T-helper 22 cell (primary cell): ENCODE measurements at places on chromosomes 16 and 17.

DNA sequence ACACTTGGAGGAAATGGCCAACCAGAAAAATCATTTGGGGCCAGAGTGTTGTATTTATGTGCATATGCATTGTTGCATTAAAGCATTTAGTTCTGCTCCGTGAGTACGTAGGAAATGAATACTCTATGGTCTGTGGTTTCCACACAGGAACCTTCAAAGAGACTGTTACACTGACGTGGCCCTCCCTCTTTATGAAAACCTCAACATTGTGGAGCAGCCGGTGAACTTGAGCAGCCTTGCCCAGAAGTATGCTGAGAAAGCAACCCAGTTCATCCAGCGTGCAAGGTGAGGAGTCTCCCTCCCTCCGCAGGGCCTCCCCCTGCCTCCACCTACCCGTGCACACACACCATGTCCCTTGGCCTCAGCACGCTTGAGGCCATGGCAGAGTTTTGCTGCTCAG, 65.2 kb downstream of the ARSG start:
- DNase-seq, result peak; percentile 62

DNA sequence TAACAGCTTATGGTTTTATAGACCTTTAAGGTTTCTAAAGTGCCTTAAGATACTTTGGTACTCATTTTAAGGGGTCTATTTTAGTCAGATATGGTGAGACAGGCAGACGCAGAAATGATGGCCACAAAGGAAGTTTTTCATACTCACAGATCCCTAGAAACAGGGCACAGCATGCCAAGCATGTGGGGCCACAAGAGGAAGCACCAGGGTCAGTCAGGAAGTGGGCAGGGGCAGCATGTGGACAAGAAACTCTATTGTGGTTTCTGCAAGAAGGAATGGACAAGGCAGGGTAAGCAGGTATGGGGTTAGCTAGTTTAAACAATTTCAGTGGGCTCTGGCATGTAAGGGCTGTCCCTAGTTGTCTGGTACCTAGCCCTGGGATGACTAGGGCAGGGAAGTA, 8.5 kb downstream of the EFCAB3 start:
- DNase-seq, result no peak

- DNase-seq, result no peak
These were observed 84.0 kb upstream of the TNRC6C start for GRCh38 chr17:77874303-77875050.

DNA sequence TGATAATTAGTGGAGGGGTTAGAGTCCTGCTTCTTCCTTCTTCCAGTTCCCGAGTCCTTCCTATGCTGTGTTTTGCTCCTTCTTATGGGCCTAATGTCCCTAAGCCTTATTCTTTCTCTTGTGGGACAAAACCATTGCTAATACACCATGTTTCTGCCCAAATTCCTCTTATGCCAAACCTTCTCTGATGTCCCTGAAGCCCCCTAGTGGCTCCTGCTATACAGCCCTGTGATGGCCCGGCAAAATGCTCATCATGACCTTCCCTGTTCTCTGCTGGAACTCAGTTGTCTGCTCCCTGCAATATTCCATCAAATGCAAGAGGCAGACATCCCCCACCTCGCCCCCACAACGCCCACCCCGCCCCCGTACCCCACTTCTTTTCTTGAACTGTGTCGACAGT, 171.6 kb downstream of the CDH11 start:
- DNase-seq, result no peak

DNA sequence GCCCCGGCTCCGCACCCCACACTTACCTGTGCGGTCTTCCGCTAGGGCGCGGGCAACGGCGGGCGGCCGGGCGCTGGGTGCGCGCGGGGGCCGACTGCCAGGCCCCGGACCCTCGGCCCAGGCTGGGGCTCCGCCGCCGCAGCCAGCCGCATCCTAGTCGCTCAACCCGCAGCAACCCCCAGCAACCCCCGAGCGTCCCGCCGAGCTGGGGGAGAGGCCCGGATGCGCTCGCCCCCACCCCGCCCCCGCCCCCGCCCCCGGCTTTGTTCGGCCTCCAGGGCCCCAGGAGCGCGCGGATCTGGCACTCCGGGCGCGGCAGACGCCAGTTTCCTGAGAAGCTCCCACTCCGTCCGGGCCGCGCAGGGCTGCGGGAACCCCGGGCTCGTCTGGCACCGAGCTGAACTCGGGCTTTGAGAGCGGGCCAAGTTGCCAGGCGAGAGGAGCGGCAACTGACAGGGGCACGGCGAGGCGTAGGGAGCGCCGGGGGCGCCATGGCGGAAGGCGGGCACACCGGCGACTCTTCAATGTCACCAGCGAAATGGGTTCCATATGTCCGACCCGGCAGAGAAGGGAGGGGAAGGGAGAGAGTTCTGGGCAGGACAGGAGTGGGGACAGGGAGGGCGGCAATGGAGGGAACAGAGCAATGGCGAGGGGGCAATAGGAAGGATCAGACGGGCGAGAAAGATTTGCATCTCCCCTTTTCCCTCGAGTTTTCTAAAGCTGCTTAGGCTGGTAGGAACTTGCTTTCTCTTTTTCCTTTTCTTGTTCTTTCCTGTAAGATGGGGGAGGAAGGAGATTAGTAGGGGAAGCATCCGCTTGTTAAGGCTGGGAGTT, 13.7 kb downstream of the HOXB4 start:
- DNase-seq, result no peak

DNA sequence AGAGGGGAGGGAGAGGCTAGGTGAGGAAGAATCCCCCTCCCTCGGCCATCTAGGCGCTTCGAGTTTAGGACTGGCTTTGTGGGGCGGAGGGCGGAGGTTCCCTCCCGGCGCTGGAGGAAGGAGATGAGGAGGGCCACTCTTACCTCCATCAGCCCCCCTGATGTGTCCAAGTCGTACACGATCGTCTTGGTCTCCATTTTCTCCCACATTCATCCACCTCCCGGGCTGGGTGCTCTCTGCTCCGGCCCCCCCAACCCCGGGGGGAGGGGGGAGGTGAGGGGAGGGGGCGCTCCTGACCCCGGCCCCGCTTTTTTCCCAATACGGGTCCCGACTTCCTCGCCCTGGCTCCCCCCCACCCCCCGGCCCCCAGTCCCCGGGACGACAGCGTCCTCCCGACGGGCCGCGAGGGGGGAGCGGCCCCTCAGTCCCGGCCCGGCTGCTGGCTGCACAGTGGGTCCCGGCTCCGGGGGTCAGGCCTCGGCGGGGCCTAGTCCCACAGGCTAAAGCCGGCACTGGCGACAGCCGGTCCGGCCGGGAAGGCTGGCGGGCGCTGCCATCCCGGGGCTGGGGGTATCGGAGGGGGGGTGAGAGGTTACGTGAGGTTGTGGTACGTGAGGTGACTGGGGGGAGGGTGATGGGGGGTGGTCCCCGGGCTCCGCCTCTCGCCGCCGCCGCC, 428 bp downstream of the PHF12 start:
- DNase-seq, result no peak

GRCh38 chr17:49880291-49881053, 32.6 kb upstream of the TAC4 start:
- DNase-seq, result peak; percentile 36

DNA sequence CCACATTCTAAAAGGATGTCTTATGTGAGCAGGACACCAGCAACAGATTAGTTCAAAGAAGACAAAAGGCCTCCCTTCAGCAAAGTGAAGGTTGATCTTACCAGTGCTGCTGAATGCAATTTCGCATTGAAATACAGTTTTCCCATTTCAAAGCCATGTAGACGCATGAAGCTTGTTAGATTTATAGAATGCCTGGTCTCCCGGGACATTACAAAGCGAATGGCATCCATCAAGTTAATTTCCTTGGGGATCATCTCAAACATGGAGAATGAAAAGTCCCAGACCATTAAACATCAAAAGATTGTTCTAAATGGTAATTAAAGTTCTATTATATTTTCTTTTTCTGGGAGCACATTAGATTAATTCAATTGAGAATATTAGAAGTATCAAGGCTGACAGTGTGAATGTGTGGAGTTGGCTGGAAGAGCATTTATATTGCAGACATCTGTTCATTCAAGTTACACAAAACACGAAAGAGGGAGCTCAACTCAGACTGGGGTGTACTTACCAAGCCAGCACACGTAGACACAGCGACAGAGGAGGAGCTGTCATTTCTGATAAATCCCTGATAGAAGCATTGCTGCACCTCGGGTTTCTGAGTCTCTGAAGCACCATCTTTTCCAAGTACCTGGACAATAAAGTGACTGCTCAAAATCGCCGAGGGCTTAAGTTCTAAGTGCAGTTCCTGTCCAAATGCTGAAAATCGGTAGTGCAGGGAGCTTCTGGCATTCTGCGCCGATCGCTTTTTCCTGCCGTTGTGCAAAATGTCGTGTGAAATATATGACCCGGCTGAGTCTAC, 3.8 kb downstream of the ADAMTS18 start:
- no peak for DNase-seq
